HFFc6 (cell line): ENCODE measurements at places on chromosomes 12 and 14.
A peak's percentile ranks its signal among the peaks of the same experiment; 100 is the strongest.

GRCh38 chr12:108629824-108630476 lies 3.7 kb downstream of the SELPLG start:
- peak overlapping the region; percentile 92 for H3K27ac ChIP-seq
- peaks cover 12% of the 10 kb centered on the region for H3K27me3 ChIP-seq
- DNase-seq, result peak; percentile 85
- peaks cover 49% of the 10 kb centered on the region for H3K4me1 ChIP-seq

DNA sequence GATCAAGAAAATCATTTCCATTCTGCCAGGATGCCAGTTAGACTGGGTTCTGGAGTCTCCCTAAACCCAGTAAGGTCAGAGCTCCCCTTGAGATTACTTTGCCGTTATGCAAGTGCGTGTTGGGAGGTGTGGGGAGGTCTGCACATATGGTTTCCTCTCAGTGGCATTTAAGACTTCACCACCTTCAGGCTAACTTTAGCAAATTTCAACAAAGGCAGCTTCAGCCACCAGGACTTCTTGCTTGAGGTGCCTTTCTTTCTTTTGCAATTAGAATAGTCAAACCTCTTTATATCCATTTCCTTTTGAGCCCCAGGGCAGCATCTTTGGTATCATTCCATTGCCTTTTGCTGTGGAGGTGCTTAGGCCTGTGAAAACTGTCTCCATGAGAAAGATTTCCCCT lies 117.2 kb upstream of the CCND2 start:
- no peak overlapping the region for H3K27ac ChIP-seq
- H3K27me3 ChIP-seq, result no peaks in the 10 kb centered on the region
- H3K4me3 ChIP-seq, result no peak overlapping the region
- H3K4me1 ChIP-seq, result no peaks in the 10 kb centered on the region

- H3K4me3 ChIP-seq, result no peak overlapping the region; the same call in 1 of the 2 replicates
- H3K4me1 ChIP-seq, result no peaks in the 10 kb centered on the region
- no peak for DNase-seq
- H3K27me3 ChIP-seq, result no peaks in the 10 kb centered on the region
These were observed 38.7 kb downstream of the FAR2 start for GRCh38 chr12:29187756-29188155.

GRCh38 chr12:5083955-5084849 lies 40.5 kb downstream of the KCNA5 start:
- peaks cover 37% of the 10 kb centered on the region for H3K4me1 ChIP-seq
- DNase-seq, result peak; percentile 54
- peaks cover 13% of the 10 kb centered on the region for H3K27me3 ChIP-seq
- H3K27ac ChIP-seq, result no peak overlapping the region
- no peak overlapping the region for H3K4me3 ChIP-seq

DNA sequence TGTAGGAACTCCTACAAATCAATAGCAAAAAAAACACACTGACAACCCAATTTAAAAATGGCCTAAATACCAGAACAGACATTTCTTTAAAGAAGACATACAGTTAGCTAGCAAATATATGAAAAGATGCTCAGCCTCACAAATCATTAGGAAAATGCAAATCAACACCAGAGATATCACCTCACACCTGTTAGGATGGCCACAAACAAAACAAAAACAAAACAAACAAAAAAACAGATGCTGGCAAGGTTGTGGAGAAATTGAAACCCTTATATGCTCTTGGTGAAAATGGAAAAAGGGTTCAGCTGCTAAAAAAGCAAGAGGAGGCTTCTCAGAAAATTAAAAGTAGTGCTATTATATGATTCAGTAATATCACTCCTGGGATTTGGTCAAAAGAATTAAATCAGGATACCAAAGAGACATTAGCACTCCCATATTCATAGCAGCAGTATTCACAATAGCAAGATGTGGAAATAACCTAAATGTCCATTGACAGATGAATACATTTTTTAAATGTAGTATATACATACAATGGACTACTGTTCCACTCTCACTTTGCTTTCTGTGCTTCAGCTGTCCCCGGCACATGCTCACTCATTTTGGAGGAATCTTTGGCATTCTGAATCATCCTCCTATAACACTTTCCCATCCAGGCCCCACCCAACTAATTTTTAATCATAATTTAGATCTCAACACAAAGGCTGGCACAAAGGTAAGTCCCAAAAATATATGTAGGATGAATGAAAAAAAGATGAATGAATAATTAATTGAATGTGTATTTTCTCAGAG lies 99.1 kb downstream of the SYT1 start:
- H3K36me3 ChIP-seq, result no peaks in the 10 kb centered on the region
- peak; percentile 4 for DNase-seq
- H3K27ac ChIP-seq, result peak overlapping the region; percentile 48; the same call in 1 of the 2 replicates
- peak overlapping the region; percentile 30; the same call in 1 of the 2 replicates for H3K4me3 ChIP-seq

DNA sequence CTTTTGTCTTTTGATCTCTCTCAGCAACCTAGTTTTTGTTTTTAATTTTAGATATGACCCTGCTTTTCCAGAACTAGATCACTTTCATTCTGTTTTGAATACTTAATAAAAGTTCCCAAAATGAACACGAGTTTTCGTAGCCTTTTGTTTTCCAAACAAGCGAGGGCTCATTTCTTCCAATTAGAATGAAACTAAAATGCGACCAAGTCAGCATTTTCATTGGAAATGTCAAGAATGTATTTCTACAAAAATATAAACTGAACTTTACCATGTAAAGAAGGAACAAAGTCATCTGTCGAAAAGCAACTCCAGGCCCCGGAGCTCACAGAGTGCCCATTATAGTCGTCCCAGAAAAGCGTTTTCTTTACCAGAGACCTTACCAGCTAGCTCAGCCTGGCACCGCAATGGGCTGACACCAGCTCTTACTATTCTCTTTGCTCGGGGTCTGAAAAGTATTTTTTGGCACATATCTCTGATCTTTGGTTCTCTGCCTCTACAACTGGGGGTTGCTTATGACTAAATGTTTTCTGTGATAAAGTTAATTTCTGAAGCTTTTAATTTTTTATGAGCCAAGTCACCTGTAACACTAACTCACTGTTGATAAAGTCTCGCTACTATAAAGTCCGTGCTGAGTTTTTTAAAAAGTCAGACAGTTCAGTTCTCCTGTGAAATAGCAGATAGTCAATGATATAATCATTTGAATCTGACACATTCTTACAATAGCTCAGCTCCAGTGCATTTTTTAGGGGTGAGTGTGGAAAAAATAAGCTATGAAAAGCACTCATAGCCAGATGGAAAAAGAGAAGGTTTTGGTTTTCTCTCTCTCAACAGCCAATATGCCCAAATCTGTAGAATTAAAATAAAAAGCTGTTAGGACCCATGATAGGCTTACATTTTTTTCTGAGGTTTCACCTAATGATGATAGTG lies 43.4 kb downstream of the SAMD4A start:
- H3K36me3 ChIP-seq, result peaks cover 34% of the 10 kb centered on the region
- peak overlapping the region; percentile 80 for H3K27ac ChIP-seq
- peak; percentile 62 for DNase-seq

DNA sequence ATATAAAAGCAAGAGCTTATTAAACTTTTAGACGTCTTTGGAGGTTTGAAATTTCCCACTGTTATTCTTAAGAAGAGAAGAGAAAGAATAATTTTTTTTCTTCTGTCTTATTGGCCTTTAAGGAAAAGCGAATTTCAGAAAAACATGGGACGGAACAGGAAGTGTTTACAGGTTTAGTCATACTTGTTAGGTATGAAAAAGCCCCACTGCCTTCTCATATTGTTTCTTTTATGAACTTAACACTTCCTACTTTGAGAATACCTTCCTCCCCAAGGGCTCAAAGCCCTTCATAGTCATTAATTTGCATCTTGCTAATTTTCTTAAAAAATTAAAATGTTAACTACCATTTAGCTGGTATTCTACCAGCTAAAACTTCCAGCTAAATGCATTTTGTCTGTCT lies 82.0 kb downstream of the ETV6 start:
- peaks cover 40% of the 10 kb centered on the region for H3K4me1 ChIP-seq
- peaks cover 14% of the 10 kb centered on the region; the same call in 1 of the 2 replicates for H3K36me3 ChIP-seq
- no peaks in the 10 kb centered on the region for H3K27me3 ChIP-seq
- H3K4me3 ChIP-seq, result peak overlapping the region; percentile 63

GRCh38 chr12:122874081-122874480 lies 21.8 kb downstream of the VPS37B start:
- H3K36me3 ChIP-seq, result peaks cover 11% of the 10 kb centered on the region
- no peaks in the 10 kb centered on the region; the same call in 1 of the 2 replicates for H3K27me3 ChIP-seq
- DNase-seq, result no peak
- H3K27ac ChIP-seq, result peak overlapping the region; percentile 16; the same call in 1 of the 2 replicates
- H3K4me3 ChIP-seq, result no peak overlapping the region
- peaks cover 67% of the 10 kb centered on the region for H3K4me1 ChIP-seq
